ENCODE measurements at places on chromosomes 4 and X.
A peak's percentile ranks its signal among the peaks of the same experiment; 100 is the strongest.

GRCh38 chr4:40122941-40123340 lies 66.3 kb downstream of the N4BP2 start:
- no peak for DNase-seq

DNA sequence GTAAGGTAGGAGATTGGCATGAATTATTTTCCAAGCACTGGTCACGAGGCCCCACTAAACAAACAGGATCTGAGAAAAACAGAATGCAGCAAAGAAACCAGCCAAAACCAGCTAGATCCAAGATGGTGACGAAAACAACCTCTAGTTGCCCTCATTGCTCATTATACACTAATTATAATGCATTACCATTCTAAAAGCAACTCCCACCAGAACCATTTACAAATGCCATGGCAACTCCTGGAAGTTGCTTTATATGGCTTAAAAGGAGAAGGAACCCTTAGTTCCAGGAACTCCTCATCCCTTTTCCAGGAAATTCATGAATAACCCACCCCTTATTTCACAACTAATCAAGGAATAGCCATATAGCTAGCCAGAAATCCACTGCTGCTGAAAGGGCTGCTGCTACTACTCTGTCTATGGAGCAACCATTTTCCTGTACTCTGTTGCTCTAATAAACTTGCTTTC lies 69.3 kb downstream of the ABCB7 start:
- no peak for DNase-seq

- no peak for DNase-seq
Measured at GRCh38 chrX:150361070-150361776, 1.9 kb upstream of the MAMLD1 start.

DNA sequence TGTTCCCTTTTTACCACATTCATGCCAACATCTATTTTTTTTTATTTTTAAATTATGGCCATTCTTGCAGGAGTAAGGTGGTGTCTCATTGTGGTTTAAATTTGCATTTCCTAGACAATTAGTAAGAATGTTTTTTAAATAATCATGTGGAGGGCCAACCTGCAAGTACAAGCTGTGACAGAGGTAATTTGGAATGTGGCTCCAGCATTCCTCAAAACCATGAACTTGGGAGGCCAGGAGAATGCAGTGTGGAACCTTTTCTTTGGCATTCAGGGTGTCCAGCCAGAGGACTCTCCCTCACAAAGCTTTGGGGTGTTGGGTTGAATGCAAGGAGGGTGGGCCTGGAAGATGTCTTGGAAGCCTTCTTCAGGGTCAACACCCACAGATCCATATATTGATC lies 7.3 kb upstream of the TMEM185A start:
- no peak for DNase-seq

- no peak for DNase-seq
Measured at GRCh38 chr4:178198691-178199090, 756.5 kb upstream of the AGA start.

GRCh38 chr4:133887723-133888122 lies 313.9 kb downstream of the PABPC4L start:
- DNase-seq, result no peak

DNA sequence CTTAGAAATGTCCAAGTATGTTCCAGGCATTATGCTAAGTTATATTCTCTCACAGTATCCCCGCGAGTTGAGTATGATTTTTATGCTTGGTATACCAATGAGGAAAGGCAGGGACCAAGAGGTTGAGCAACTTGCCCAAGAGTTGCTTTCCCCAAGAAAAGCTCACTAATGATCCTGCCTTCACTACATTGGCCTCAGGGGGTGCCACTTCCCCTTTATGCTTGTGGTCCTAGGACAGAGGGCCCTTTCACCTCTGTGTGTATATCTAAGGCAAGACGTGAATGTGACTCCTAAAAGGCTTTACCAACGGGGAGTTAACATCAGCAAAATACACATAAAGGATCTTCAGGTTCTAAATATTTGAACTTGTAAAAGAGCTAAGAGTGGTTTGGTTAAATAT lies 164.4 kb upstream of the CPEB2 start:
- no peak for DNase-seq

GRCh38 chr4:84218031-84218430 lies 281.1 kb downstream of the NKX6-1 start:
- DNase-seq, result no peak

DNA sequence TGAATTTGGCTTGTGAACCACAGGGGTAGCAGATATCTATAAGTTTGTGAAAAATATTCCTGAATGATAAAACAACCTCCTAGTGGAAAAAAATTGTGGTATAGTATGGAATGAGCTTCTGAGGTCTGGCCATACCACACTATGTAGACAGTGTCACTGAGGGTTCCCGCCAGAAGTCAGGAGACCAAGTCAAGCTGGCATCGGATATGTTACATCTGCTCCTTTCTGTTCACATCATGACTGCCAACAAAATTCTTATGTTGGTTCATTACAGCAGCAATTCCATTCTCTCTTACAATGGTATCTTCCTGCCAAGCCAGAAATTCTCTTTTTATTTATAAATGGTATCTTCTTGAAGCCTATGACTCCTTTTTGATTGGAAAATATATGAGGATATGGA lies 273.0 kb downstream of the PPP3CA start:
- DNase-seq, result no peak

DNA sequence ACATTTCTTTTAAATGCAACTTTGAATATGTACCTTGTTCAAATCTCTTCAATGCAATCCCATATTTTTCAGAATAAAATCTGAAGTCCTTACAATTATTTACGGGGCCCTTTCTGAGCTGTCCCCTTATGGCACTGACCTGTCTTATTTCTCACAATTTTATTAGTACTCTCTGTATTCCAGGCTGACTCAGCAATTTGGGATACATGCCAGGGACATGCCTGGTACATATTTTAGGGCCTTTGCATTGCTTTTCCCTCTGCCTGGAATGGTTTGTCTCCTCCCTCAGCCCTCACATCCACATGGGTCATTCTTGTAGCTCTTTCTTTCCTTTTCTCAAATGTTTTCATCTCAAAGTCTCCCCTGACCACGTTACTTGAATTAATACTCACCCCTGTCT lies 172.2 kb upstream of the TECRL start:
- DNase-seq, result no peak

GRCh38 chr4:5894266-5894665 lies 1.4 kb upstream of the CRMP1 start:
- no peak for DNase-seq

- DNase-seq, result no peak
Measured at GRCh38 chr4:98474408-98474844, 184.0 kb downstream of the TSPAN5 start.

- DNase-seq, result no peak
Measured at GRCh38 chrX:45428831-45429230, 228.2 kb upstream of the DIPK2B start.

- DNase-seq, result no peak
Measured at GRCh38 chrX:138748480-138748879, 37.0 kb upstream of the FGF13 start.

- peak; percentile 1 for DNase-seq
Measured at GRCh38 chrX:49840679-49841078, 11.6 kb downstream of the PAGE4 start.

- DNase-seq, result no peak
Measured at GRCh38 chr4:179285696-179286095, 1843.5 kb upstream of the AGA start.

- no peak for DNase-seq
Measured at GRCh38 chrX:23341452-23341851, 6.8 kb downstream of the PTCHD1 start.

DNA sequence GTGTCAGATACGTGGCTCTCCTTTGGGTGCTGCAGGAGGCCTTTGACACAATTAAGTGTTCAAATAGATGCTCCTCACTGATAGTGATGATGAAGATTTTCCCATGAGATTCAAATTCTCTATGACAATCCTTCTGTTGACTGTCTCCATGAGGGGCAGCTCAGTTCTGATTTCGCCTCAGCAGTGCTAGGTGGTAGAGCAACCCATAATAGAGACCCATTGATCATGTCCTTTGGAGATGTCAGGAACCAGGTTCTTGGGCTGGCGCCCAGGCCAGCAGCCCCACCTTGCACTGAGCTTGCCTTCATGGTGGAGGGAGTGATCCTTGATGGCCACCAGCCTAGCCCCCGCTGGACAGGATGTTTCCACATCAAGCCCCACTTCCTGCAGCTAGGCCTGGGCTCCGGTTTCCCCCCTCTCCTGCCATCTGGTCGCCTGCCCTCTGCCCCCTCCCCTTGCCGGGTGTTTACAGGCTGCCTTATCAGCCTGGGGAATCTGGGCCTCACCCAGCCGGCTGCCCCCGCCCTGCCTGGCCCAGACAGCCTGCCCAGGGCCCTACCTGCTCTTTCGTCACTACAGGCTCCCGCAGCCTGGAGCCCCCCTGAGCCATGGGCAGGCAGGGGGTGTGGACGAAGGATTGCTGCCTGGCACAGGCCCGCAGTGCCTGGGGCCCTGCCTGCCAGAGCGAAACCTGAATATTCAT lies 12.6 kb downstream of the ELF4 start:
- no peak for DNase-seq

- DNase-seq, result no peak
Measured at GRCh38 chrX:154329294-154329693, 33.7 kb downstream of the TKTL1 start.

GRCh38 chr4:80202741-80203553 lies 5.6 kb downstream of the PRDM8 start:
- DNase-seq, result no peak

GRCh38 chr4:83207497-83208101 lies 77.0 kb downstream of the COQ2 start:
- DNase-seq, result no peak

DNA sequence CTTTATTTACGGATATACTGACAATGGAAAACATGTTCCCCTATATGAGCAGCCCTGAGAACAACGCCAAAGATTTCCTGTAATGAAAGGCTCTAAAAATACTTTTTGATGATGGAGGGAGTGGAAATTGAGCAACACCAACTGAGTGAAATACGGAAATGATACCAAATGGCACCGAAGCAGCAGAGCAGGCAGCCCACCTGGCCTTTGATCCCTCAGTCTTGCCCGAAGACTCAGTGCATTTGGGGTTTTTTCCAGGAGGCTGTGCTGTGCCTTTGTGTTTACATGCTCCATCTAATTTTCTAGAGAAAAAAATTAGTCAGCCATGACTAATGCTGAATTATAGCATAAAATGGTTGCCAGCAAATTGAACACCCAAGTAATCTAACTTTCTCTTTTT lies 169.9 kb upstream of the RBPJ start:
- no peak for DNase-seq

DNA sequence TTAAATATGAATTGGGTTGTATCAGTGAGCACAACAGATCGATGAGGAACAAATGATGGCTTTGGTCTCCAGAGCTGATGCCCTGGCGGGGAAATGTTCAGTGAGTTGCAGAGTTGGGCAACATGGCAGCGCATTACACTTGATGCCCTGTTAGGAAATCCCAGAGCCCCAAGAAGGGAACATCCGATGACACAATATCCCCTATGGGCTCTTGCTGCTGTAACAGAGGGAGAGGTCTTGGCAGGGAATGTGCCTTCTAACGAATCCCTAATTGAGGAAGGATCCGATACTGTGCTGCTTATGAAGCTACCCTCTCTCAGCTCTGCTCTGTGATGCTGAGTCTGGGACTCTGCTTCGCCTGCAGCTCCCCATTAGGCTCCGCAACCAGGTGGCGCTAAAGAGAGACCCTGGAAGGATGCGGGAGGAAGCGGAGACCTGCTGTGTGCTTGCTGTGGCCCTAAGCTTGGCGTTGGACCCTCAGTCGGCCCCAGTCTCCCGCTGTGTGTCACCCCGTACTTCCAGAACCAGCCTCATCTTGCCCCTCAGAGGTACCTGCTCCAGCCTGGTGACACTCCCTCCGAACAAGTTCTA lies 38.9 kb downstream of the PDHA1 start:
- no peak for DNase-seq

- no peak for DNase-seq
Measured at GRCh38 chrX:137549851-137550664, 15.9 kb upstream of the ZIC3 start.

GRCh38 chrX:38561126-38561868 lies at the start of gene TSPAN7:
TSPAN7 (plus strand) TSS chrX:38561542; CDS start chrX:38561547, 5 bp downstream.
- peak; percentile 49 for DNase-seq

DNA sequence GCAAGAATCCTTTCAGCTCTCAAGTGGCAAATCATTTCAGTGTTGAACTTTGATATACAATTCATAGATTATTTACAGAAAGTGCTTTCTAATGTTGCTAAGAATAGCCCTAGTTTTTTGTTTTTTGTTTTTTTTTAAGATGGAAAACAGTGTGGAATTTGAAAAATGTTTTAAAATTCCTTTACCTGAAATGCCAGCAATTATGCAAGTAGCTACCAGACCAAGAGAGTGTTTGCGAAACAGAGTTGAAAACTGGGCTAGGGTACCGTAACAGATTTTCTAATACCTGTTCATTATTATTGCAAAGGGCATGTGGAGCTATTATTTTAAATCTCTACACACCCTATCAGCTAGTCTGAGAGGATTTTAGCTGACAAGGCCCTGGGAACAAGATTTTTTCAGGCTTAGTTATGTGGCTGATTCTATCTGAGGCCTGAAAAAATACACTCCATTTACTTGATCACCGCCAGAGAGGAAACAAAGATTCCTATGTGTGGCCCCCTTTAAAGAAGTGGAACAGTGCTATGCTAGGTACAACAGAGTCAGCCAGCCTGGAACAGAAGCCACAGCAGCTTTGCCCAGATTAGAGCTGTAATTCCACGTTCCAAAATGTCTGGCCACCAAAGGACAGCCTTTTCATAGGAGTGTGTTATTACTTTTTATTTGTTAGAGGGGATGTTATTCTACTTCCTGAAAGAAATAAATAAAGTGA lies 46.9 kb upstream of the SLC39A8 start:
- no peak for DNase-seq

DNA sequence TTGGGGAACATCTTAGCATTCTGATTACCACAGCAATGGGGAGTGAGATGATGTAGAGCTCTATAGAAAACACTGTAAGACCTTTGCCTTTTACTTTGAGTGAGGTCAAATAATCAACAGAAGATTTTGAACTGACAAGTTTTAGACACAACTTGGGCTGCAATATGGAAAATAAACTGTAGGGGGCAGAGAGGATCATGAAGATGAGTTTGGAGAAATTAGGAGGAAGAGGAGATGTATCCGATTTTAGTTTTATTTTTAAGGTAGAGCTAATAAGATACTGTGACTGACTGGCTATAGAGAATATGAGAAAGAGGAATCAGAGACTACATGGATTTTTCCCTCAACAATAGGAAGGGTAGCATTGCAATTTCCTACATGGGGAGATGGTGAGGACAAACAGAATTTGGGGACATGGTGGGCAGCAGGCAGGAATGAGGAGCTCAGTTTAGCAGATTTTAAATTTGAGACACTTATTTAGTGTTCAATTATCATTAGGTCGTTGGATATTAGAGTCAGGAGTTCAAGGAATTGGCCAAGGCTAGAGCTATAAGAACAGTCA lies 563.1 kb downstream of the INPP4B start:
- no peak for DNase-seq

GRCh38 chr4:153209410-153209809 lies 5.2 kb downstream of the TRIM2 start:
- DNase-seq, result no peak

DNA sequence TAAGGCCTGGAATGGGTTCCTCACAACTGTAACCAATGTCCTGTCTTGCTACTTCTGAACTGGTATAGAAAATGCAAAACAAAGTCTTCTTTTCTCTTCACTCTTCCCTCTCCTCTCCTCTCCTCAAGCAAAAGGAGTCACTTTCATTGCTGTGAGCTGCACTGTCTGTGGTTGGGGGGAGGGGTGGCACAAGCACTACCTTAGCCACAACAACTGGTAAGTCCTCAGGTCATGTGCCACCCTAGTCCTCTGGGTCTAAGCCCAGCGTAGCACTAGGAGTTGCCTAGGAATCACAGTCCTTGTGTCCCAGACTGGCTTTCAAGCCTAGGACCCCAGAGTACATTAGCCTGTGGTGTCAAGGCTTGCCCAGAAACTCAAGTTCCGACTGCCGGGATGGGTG lies 859.3 kb upstream of the AMOT start:
- no peak for DNase-seq

- DNase-seq, result no peak
Measured at GRCh38 chr4:14520171-14520570, 482.1 kb upstream of the CPEB2 start.
